Suppressor macrophage (primary cell): ENCODE measurements at places on chromosomes 1 and 21.

DNA sequence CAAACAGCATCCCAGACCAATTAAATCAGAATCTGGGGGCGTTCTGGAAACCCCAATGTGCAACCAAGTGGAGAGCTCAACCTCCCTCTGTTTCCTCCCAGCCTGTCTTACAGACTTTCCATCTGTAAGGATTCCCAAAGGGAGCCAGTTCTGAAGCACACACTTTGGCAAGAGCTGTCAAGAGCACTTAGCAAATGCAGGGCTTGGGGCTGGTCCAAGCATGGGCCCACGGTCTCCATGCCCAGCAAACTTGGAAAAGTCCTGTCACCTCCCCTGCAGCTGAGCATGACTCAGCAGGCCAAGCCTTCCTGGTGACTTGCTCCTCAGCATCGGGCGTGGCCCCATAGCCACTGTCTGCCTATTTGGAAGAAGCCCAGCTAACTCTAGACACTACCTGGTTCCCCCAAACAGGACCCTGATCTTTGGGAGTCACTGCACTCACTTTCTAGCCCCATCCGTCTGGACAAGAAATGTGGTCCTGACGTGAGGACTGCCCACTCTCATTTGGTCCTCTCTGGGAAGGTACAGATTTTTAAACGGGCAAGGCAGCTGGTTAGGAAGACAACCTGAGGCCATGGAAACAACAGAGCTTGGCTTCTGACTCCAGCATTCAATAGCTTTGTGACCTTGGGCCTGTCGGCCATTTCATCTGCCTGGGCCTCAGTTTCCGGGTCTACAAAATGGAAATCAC is 16.9 kb downstream of the SLC2A1 start:
- DNase-seq = peak; percentile 86

DNA sequence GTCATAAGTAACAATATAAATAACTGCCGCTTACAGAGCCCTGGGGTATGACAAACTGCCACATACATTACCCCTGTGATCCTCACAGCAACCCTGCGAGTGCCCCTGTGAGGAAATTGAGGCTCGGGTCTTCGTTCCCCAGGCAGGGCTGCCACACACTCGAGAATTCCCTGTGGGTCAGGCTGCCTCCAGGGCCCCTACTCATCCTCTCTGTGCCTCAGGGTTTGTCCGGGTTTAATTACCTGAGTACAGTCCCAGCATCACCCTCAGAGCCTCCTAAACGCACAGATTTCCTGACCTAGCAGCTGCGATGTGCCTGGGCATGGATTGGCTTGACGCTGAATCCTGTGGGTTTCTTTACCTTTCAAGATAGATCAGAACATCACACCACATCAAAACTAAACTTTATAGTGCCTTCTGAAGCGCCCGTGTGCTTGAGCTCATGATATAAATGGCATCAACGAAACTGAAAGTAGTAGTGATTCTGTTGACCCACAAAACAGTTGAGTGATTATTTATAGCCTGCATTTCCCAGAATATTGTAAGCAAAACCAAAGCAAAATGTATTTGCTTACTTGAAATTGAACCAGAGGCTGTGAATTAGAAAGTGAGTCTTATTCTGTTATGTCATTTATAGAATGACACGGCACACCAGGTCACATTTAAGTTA is 14.0 kb downstream of the SLC37A1 start:
- DNase-seq = peak; percentile 23

- no peak for DNase-seq
Observed at GRCh38 chr21:19609611-19610010, 1206.0 kb upstream of the TMPRSS15 start.

- DNase-seq = peak; percentile 66
Observed at GRCh38 chr1:12168451-12169160, 1.8 kb downstream of the TNFRSF1B start.

DNA sequence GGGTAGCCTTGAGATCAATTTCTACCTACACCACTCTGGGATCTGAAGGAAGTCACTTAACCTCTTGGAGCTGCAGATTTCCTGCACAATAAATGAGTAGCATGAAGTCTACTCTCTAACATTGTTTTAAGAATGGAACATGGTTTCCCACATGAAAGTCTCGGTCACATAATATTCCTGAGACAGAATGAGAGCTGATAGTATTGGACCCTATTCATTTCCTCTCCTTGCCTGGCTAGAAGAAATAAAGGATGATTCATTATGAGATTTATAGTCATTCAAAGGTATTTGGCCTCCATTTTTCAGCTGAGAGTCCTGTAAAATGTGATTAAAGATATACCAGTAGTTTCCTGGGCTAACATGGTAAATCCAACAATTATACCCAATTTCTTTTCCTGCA is 56.7 kb downstream of the ARHGAP29 start:
- DNase-seq = no peak

- DNase-seq = no peak
Observed at GRCh38 chr1:167627865-167628641, 2.0 kb upstream of the RCSD1 start.

GRCh38 chr1:77459881-77460280 is 178.1 kb downstream of the AK5 start:
- DNase-seq = no peak

GRCh38 chr1:151311011-151311410 is 16.2 kb downstream of the PI4KB start:
- no peak for DNase-seq

DNA sequence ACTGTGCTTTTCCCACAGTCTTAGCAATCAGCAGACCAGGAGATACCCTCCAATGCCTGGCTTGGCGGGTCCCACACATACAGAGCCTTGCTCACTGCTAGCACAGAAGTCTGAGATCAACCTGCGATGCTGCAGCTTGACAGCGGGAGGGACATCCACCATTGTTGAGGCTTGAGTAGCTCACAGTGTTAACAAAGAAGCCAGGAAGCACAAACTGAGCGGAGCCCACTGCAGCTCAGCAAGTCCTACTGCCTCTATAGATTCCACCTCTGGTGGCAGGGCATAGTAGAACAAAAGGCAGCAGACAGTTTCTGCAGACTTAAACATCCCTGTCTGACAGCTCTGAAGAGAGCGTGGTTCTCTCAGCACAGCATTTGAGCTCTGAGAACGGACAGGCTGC is 33.4 kb downstream of the MNDA start:
- no peak for DNase-seq

DNA sequence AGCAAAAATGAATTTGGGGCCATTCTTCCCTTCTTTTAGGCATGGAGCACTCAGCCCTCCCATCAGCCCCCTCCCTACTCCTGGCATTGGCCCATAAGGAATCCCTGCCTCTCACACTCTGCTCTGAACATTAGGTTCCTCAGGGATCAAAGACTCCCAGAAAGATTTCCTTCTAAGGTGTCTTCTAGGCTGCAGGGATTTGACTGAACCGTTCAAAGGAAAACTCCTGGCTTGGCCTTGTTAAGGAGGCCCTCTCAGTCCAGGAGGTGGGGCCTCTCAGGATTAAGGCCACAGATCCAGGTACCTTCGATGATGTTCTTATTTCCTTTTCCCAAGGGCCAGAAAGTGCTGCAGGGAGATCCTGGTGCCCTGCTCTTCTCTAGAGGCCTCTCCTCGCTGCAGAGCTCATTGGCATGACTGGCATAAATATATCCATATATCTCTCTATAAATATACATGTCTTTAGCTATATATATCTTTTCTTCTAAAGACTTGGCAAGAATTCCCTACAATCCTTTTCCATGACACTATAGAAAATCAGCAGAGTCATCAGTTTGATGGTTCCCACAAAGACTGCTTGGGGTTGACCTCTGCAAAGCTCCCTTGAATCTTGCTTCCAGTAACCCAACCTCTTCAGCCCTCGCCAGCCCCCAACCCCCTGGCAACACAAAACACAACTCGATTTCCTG is 59.1 kb downstream of the PLXNA2 start:
- DNase-seq = no peak

DNA sequence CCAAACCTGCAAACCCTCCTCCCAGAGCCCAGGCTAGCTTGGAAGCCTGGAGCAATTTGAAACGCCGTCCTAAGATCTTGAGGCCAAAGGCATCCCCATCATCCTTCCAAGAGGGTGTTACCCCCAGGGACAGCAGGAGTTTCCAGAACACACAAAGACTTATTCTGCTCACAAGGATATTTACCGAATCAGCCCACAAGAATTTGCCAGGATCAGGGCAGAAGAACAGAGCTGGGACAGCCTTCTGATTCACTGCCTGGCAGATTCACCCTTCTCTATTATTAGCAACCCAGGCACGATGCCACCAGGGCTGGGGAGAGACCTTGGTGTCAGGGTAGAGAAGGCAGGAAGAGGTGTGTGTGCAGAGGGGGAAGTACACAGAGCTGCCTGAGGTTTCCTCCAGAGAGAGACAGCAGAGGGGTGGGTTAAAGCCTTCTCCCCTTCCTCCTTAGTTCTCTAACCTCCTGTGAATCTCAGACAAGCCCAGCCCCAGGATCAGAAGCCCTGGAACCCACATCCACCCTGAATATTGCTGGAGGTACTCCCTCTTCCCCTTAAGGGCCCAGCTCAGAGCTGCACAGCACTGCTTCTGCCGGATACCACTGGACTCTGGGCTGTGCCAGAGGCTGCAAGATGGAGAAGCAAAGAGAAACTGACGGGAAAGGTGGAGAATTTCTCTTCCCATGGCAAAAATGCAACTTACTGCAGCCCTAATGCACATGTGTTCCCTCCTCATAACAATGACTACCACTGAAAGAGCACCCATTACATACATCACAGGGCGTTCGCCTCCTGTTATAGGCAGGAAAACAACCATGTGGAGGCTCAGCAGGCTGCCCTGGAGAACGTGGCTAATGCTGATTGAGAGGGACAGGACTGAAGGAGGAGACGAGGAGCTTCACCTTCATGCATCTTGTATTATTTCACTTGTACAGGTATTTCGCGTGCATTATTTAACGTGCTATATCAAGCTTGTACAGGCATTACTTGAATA is 61.8 kb downstream of the ITPKB start:
- DNase-seq = peak; percentile 58

DNA sequence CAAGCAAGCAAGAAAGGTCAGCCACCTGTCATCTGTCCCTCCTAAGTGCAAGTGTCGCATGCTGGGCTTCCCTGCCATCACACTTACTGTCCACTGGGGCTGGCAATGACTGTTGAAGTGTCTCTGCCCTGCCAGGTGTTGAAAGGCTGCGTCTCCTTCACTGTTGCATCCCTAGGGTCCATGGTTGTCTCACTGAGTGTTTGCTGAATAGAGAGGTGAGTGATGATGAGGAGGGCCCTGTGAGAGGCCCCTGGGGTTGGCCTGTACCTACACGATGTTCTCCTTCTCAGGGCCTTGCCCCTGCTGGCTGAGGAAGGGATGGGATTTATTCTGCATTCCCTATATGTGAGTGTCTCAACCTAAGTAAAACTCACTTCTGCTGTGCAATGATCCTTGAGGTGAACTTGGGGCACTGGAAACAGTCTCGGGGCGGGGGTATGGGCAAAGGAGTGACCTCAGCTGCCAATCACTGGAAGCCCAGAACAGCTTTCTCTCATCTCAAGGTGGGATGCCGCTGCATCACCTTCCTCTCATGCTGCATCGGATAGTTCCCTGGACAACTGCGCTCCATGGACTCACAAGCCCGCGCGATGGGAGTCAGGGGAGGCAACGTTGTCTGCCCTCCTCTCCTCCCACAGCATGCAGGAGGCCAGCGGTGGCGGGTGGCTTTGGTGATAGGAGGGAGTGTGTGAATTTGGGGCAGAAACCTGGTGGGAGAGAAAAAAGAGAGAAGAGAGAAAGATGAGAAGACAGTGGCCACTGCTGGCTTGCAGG is 35.8 kb upstream of the SOX13 start:
- DNase-seq = no peak

DNA sequence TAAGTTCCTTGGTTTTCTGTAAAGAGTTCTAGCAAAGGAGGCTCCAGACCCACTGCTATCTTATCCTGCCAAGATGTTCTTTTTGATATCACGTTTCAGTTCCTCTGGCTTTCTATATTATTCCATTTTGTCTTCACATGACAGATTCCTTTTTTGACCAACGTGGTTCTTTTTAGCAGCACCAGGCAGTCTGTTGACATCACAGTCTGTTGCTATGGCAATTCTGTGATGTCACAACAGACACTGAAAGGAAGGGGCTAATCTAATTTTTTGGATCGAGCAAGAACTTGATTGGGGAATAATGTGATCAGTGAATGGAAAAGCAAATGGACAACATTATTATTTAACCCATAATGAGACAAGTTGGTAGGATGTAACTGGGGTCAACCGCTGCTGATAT is 64.5 kb upstream of the GOLT1A start:
- DNase-seq = no peak

DNA sequence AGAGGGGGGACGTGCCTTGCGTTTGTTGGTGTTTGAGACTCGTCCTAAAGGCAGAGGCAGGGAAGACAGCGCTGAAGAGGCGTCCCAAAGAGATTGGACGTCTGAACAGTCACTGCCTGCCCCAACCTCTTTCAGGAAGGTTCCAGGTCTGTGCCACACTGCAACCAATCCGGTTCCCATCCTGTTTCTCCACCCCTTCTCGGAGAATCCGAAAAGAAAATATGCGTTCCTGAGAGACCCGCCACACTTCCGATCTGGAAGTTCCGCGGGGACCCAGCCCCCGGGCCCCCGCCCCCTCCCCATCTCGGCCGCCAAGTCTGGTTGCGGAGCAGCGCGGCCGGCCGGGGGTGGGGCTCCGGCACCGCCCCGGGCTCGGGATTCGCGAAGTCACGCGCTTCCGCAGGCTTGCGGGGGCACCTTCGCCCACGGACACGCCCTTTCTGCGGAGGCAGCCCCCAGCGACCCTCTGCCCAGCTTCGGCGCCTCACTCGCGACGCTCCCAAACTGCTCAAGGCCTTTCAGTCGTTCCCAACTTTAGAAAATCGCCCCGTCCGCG is 124.5 kb upstream of the DPYD start:
- no peak for DNase-seq

GRCh38 chr1:67126111-67126746 is 8.5 kb downstream of the C1orf141 start:
- no peak for DNase-seq

GRCh38 chr1:228034954-228035837 is 28.4 kb downstream of the WNT3A start:
- no peak for DNase-seq

GRCh38 chr1:90834886-90835660 is 118.0 kb upstream of the BARHL2 start:
- no peak for DNase-seq

- no peak for DNase-seq
Observed at GRCh38 chr1:1356796-1357401, 1.5 kb downstream of the MXRA8 start.

GRCh38 chr21:45846373-45847160 is 135.0 kb upstream of the COL6A1 start:
- DNase-seq = no peak

DNA sequence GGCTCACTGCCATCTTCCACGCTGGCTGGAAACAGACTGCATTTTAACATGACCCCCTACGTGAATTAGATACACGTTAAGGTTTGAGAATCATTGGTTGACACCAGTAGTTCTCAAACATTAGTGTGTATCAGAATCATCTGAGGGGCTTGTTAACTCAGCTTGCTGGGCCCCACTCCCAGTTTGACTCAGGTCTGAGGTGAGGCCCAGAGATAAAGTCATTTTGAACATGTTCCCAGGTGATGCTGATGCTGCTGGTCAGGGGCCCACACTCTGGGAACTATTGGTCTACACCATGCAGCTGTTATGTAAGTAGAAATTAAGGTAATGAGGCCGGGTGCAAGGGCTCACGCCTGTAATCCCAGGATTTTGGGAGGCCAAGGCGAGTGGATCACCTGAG is 1.3 kb downstream of the LSM10 start:
- no peak for DNase-seq

GRCh38 chr1:218499011-218499691 is 154.0 kb downstream of the TGFB2 start:
- DNase-seq = peak; percentile 63
